Cortex of kidney (tissue), 1 donor: ENCODE measurements at places on chromosomes 4 and X.

DNA sequence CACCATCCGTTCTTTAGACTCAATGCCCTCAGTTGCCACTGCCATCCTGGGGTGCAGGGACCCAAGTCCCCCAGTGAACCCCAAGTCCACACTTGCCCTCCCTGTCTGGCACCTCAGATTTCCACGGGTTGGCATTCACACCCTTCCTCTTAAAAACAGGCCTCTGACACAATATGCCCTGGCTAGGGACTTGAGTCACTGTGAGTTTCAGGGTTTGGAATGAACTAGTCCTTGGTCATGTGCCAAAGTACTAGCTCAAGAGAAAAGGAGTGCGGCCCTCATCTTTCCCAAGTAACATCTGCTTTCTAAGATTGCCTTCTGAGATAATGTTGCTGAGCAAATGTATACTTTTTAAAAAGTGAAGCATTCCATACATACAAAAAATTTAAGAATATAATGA, 134.0 kb downstream of the MID1 start:
- DNase-seq = no peak

DNA sequence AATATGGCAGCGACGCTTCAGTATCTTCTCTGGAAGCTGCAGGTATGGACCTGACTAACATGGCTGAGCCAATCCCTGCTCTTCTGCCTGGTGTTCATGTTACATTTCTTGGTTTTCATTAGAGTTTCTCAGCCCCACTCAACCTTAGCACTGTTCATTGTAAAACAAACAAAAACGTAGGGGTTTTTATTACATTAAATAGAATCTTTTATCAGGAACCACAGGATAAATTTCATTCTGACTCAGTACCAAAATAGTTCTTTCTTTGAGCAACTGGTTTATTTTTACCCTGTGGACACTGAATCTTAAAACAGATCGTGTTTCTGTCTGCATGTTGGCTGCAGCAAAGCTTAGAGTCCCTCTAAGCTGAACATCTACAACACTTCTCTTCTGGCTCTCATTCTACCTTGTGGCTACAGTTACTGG, 27.1 kb downstream of the FHIP1A start:
- no peak for DNase-seq

- no peak for DNase-seq
Measured at GRCh38 chrX:132433551-132433950, 55.3 kb downstream of the MBNL3 start.

- DNase-seq = no peak
Measured at GRCh38 chrX:1006156-1006730, 206.2 kb downstream of the CRLF2 start.

DNA sequence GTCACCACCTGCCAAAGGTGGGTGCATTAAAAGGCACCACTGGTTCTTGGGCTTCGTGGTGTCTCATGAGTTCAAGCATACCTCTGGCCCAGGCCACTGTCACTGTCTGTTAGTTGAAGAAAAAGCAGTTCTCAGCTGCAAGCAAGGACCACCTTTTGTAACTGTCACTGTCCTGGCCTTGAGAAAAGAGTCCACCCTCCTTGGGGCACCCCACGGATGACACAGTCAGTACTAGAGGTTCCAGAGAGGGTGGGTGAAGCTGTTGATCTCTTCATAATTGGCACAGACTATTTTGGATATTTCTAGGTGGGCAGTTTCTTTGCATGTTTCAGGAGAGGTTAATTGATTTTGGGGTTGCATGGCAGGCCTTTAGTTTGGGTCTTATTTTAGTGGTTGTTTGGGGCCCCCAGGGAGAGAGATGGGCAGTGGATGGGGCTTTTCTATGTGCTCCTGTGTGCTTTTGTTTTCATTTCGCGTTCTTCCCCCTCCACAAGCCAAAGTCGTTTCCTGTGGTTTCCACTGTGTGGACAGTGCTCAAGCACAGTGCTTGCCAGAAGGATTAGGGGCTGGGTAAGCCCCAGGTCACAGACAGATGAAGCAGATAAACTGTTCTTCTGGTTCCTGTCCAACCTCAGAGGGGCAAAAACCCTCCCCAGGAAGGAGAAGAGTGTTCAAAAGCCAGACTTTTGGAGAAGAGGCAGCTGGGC, 156.2 kb upstream of the PPP1R2C start:
- no peak for DNase-seq

GRCh38 chr4:123698556-123698955, 302.0 kb downstream of the SPRY1 start:
- DNase-seq = no peak

GRCh38 chrX:50613846-50614245, 143.2 kb upstream of the DGKK start:
- no peak for DNase-seq

DNA sequence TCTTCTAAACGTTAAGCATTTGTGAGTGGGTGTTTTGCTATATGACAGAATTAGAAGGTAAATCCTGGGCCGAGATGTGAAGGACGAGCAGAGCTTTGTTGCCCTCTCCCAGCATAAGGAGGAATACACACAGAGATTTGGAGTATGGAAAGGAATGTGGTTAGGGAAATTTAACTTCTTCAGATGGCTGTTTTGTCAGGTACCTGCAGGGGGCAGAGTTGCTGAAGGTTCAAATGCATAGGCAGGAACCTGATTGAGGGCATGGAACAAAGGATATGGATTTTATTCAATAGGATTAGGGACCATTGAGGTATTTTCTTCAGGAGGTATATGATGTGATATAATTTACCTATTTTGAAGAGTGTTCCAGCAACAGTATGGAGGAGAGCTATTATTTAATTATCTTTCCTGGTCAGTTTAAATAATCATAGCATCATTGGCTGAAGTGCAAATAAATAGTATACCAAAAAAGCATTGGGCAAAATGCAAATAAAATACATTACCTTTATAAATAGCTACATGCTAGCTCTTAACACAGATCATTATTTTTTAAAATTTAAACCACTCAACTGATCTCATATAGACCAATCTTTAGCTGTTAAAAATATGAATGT, 143.6 kb downstream of the SLIT2 start:
- no peak for DNase-seq

GRCh38 chr4:6548201-6548881, 26.6 kb upstream of the MAN2B2 start:
- DNase-seq = no peak

- DNase-seq = no peak
Measured at GRCh38 chrX:100895365-100896075, 21.4 kb upstream of the NOX1 start.

- no peak for DNase-seq
Measured at GRCh38 chr4:131304686-131305085, 1844.4 kb upstream of the PCDH10 start.

DNA sequence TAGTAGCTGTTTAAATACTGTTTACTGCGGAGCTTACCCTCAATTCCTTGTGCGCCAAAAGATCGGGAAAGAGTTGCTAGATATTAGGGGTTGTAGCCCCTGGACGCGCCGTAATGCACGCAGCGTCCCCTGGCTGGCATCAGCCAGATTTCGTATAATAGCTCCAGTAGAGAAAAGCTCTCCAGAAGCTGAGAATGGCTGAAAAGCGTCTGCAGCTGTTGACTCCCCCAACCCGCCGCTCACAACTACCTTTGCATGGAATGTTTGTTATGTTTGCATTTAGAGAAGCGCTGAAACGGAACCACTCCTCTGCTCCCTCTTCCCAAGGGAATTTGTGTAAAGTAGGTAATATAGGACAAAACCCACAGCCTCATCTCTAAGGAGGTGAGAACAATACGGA, 3.7 kb downstream of the DOCK11 start:
- no peak for DNase-seq

DNA sequence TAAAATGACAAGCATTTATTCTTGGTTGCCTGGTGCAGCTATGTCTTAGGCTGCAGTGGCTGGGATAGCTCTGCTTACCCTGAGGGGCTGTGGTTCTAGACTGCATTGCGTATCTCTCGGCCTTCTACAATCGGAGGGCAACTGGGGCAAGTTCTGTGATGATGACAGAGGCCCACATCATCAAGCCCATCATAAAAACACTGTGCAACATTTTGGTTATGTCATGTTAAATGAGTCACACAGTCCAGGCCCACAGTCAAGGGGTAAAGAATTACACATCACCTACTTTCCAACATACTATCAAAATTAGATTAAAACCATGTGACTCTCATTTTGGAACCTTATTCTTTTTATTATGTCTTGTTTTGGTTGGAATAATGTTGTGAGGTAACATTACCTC, 120.2 kb upstream of the GUCY1A1 start:
- DNase-seq = no peak

GRCh38 chrX:8504451-8504850, 39.8 kb downstream of the VCX3B start:
- no peak for DNase-seq

DNA sequence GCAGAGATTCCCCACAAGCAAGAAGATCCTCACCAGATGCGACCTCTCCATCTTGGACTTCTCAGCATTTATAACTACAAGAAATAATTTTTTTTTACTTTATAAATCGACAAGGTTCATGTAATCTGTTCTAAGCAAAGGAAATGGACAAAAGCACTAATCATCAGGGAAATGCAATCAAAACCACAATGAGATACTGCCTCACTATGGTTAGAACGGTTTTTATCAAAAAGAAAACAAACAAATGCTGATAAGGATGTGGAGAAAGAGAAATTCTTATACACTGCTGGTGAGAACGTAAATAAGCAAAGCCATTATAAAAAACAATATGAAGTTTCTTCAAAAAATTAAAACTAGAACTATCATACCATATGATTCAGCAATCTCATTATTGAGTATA, 1382.6 kb downstream of the ARAP2 start:
- no peak for DNase-seq

GRCh38 chr4:75289914-75290582, 224.2 kb downstream of the RCHY1 start:
- DNase-seq = no peak

DNA sequence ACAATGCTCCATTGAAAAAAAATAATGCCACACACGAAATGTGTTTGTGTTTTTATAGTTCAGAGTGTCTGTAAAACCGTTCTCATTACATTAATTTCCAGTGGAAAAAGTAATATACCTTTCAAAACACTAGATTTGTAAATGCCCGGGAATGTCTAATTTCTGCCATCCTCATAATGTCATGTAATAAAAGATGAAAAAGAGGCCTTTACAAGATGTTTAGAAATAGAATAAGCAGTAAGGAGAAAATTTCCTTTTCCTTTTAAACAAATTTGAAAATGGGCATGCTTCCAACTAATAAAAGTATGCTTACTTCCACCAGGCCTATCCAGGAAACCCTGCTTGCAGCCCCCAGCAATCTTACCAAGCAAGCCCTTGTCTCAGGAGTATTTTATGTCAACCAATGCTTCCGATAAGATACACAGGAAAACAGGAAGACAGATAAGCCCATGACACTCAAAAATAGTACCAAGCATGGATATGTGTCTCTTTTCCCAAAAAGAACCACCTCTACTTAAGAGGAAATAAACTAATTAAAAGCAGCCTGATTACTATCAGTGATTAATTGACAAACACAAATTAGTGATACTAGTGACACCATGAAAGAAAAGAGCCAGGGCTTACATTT, 894.7 kb upstream of the INTU start:
- no peak for DNase-seq

GRCh38 chrX:42269186-42269585, 345.8 kb upstream of the CASK start:
- DNase-seq = no peak

DNA sequence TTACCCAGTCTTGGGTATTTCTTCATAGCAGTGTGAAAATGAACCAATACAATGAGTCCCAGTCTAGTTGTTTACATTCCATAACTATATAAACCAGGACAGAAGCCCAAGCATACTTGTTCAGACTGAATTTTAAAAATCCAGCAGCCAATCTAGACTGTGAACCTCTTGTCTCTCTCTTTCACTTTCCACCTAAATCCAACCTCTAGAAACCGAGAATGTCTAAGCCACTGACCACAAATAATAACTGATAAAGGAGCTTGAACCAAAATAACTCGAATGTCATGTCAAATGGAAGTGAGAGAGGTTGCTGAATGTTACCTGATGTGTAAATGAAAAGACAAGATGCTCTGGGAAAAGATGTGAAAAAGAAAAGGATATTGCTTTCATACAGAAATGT, 544.7 kb downstream of the NLGN4X start:
- no peak for DNase-seq

GRCh38 chr4:139441029-139441428, 12.9 kb upstream of the RAB33B start:
- no peak for DNase-seq

DNA sequence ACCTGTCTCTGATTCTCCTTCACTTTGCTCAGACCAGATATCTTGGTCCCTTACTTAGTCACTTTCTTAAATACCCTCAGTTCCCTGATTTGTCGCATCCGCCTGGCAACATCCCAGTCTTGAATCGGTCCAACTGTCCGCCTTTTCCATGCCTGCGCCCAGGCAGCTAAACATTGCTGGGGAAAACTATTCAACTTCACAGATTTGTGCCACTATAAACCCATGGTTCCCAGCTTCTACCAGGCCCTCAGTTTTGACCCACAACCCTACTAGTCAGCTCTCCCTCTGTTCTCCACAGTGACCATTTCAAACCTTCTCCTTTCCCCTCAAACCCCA, 451 bp upstream of the FGD1 start:
- no peak for DNase-seq

DNA sequence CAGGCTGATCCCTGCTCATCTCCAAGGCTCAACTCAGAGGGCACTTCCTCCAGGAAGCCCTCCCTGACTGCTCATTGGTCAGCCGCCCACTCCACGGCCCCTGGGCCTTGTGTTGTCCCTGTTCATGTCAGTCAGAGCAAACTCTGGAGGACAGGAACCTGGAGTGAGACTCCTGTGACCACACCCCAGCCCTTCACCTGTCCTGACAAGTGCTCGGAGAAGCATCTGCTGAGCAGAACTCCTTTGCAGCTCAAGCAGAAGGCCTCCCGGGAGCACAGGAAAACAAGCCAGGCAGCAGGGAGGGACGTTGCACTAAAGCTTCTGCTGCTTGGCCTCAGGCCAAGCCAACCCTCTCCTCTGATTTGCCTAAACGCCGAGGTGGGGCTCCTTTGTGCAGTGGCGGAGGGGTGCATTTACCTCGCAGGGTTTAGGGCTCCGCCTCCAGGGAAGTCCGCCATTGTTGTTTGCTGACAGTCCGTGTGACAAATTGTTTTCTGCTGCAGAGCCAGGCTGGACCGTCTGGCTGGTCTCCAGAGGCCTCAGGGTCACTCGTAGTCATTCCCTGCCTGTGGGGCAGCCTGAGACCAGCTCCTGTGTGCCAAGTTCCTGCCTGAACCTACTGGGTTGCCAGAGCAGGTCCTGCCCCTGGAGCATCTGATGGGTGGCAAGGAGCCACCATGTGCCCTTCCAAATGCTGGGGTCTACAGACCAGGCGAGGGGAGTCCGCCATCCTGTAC, 61.8 kb downstream of the C4orf50 start:
- DNase-seq = no peak
